ENCODE measurements at places on chromosomes 6 and 20.

- no peak for DNase-seq
These were observed 27.0 kb upstream of the CALHM6 start for GRCh38 chr6:116434056-116434725.

DNA sequence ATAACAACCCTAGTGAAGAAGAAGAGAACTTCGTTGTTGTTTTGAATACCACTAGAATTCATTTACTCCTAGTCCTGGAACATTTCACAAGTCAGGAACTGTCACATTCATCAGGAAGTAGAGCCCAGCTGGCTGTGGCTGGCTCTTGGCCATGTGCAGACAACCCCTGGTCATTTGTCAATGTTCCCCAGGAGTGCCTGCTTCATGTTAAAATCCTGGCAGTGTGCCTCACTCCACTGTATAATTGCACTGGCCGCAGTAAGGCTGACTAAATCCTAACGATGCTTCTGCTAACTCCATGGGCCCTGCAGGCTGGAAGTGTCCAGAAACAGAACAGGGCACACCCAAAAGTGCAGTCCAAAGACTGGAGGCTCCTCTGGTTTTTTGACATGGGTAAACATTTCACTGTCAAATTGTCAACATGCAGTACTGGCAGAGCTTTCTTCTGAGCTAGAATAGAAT, 41.5 kb upstream of the ADGRF1 start:
- no peak for DNase-seq

DNA sequence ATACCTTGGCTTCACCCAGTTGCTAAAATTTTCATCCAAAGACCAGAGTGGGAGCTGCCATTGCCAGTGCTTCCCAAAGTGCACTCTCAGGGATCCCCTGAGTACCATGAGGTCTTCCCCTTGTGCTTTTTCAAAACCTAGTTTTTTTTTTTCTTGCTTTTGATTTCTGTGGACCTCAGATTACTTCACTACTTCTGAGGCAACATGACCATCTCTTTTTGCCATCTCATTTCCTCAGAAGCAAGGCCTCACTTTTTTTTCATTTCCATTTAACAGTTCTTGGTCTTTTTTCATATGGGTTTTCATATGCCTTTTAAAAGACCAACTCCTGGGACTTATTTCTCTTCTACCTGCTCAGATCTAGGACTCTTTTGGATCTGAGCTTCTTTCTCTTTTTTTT, 64.1 kb upstream of the MMS22L start:
- no peak for DNase-seq

DNA sequence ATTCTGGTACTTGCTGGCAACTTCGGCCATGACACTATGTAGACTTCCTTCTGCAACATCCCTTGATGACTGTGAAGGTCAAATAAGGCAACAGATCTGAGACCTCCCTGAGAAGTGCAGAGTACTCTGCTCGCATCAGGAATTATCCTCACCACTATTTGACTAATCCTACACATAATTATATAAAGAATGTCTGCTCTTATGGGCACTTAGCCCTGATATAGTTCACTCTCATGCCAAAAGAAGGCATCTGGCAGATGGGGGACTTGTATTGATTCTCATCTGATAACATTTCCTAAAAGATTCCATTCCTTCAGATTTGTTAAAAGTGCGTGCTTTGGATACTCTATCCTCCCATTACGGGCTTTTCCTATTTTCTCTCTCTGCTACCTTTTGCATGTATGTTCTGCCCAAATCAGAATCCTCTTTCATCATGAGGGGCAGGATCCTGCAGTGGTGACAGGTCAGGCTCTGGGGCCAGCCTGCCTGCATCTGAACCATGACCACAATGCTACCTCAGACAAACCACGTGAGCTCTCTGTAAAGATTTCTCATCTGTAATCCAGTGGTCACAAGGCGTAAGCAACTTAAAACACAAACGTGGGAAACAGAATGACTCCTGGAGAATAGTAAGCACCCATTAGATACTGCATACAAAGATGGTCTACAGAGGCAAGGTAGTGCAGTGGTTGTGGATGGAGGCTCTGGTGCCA, 134.0 kb downstream of the GJA10 start:
- DNase-seq = no peak

DNA sequence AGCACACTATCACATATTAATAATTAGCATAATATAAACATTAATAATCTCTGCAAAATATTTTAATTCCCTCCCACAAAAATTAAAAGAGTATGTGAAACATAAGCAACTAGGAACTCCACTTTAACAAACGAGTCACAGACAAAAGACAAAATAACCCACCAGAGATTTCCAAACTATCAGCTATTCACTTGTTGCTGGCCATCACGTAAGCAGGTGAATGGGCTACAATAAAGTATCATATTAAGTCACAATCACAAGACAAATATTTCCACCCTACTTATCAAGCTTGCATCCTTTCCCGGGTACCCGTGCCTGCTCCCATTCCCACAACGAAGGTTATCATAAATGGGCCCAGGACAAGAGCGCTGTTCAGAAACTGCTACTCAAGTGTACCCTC, 2.5 kb downstream of the HDAC2 start:
- DNase-seq = no peak

DNA sequence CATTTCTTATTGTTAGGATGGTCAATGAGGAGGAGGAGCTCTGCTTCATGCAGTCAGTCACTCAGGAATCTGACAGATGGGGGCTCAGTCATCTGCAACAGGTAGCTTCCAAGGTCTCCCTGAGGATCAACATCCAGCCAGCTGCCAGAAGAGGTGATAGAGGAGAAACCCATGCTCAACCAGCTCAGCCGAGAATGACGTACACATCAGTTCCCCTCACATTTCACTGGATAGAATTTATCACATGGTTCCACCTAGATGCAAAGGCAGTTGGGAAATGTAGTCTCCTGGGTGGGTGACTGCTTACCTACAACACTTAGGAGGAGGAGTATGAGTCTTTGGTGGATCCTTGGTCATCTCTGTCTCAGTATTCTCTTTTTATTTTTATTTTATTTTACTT, 144.5 kb downstream of the CEBPB start:
- DNase-seq = no peak

DNA sequence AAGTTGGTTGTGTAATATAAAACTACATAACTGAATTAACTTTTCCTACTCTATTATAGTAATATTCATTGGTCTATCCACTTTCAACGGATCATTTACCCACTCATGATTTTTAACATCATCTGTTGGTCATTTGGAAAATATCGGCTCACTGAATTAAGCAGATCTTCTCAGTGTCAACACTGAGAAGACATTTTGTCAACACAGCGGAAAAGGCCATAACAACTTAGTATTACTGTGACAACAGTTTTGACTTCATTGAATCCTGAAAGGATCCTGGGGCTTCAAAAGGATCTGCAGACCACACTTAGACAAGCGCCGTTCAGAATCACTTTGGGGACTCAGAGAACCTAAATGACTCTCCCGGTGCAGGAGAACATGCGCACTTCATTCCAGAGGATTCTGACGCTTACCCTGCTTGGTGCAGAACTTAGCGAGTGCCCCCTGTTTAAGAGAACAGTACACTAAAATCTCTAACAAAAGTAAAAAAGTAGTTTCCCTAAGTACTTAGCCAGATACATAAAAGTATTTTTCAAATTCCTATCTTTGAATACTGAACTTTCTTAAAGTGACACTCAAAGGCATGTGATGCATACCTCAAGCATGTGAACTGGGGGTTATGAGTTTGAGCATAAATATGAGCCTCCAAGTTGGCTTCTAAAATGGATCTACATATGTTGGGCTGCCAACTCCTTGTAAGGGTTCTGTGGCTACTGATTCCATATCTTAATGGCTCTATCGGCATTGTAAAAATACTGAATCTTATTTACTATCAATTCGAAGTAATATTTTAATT, 4.0 kb downstream of the ZBTB2 start:
- DNase-seq = no peak

DNA sequence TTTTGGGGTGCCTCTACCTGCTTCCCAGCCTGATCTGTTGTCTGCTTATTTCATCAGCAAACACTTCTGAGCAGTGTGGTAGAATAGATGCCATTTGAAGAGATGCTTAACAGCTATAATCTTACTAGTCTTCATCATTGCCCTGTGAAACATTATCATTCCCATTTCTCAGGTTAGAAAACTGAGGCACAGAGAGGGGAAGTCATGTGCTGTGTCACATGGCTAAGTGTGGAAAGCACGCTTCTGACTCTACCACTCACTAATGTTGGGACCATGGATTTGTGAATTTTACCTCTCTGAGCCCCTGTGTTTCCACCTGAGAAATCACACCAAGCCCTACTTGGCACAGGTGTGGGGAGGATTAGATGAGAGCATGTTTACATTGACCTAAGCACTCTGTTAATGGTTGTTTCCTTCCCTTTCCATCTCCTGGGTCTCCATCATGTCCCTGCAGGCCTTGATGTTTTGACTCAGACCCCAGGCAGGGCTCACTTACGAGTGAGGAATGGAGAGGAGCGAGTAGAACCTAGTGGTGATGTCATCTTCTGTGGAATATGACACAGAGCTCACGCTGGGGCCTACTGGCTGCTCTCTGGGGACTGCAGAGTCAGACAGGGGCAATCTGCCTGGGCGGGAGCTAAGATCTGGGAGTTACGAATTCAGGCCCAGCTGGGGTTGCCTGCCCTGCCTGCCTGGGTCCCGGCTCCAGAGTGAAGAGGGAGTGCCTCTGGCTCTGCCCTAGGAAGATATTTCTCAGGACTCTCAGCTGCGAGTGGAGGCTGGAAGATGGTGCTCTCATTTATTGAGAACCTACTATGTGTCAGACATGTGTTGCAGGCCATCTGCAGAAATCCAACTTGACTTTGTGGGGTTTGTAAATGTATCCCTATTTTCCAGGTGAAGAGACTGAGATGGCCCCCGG, 64.3 kb downstream of the CDH22 start:
- DNase-seq = no peak

GRCh38 chr20:38473367-38473795, 738 bp downstream of the RALGAPB start:
- DNase-seq = no peak

- DNase-seq = no peak
These were observed 63.8 kb upstream of the FABP7 start for GRCh38 chr6:122715725-122716124.

DNA sequence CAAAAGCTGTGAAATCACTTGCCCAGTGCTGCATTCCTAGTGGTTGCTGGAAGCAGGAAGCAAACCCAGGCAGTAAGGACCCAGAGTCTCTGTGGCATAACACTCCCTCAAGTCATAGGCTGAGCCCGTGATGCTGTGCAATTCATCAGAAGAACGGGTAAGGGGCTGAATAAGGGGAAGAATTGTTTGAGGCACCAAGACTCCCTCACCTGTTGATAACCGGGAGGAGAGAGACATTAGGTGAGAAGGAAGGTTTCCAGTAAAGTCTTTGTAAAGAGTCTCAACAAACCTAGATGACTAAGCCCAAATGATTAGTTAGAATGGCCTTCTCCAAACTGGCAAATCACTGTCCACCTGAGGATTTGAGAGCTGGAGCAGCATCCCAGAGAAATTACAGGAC, 18.3 kb downstream of the ENPP3 start:
- DNase-seq = no peak

GRCh38 chr6:91213229-91213901, 626.5 kb upstream of the MAP3K7 start:
- no peak for DNase-seq

- DNase-seq = no peak
These were observed 27.8 kb downstream of the HDDC2 start for GRCh38 chr6:125273965-125274364.

GRCh38 chr6:55495277-55495676, 83.7 kb downstream of the HMGCLL1 start:
- DNase-seq = no peak

DNA sequence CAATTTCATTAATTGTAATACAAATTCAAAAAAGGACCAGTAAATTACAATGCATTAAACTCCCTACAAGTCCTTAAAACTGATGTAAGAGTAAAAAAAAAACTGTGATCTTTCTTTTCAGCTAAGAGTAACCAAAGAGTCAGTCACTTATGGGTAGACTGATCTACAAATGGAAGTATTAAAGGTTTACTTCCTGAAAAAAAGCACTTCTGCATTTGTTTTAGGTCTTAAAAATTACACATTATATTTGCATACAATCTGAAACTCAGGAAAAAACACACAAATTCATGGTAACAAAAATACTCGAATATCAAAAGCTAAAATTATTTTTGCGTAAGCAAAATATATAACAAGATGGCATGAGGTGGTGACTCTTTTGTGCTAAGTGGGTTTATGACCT, 23.5 kb downstream of the USP49 start:
- DNase-seq = no peak

DNA sequence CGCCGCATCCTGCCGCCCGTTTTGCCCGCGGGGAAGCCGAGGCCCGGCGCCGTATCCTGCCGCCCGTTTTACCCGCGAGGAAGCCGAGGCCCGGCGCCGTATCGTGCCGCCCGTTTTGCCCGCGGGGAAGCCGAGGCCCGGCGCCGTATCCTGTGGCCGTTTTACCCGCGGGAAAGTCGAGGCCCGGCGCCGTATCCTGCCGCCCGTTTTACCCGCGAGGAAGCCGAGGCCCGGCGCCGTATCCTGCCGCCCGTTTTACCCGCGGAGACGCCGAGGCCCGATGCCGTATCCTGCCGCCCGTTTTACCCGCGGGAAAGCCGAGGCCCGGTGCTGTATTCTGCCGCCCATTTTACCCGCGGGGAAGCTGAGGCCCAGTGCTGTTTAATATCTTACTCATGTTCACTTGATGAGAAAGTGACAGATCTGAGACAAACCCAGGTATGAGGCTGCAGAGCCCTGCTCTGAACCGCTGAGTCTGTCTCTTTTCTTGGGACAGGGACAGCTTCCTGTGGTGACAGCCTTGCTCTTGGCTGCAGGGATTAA, 129.4 kb downstream of the CDH26 start:
- DNase-seq = no peak

DNA sequence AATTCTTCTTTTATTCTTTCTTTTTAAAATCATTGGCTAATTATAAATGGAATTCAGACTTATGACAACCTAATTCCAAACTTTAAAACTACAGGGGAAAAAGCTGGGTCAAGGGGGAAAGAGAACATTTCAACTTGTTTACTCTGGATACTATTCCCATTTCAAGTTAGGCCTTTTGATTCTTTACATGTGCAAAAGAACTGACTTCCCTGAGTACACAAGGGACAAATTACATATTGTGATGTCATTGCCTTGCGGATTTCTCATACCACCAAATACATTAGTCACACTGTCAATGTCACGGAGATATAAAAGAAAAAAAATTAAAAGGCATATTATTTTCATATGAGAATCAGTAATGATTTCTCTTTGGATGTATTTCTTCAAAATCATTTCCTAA, 96.5 kb upstream of the TBX18 start:
- DNase-seq = no peak

Measured in activated CD8-positive, alpha-beta memory T cell treated with anti-CD3 and anti-CD28 coated beads, Interleukin-2, amount 50 U/mL, for 48 hours (primary cell).